ENCODE measurements at places on chromosomes 1 and 21.

- DNase-seq, result no peak
Observed at GRCh38 chr1:228176461-228177182, 11.0 kb downstream of the IBA57 start.

DNA sequence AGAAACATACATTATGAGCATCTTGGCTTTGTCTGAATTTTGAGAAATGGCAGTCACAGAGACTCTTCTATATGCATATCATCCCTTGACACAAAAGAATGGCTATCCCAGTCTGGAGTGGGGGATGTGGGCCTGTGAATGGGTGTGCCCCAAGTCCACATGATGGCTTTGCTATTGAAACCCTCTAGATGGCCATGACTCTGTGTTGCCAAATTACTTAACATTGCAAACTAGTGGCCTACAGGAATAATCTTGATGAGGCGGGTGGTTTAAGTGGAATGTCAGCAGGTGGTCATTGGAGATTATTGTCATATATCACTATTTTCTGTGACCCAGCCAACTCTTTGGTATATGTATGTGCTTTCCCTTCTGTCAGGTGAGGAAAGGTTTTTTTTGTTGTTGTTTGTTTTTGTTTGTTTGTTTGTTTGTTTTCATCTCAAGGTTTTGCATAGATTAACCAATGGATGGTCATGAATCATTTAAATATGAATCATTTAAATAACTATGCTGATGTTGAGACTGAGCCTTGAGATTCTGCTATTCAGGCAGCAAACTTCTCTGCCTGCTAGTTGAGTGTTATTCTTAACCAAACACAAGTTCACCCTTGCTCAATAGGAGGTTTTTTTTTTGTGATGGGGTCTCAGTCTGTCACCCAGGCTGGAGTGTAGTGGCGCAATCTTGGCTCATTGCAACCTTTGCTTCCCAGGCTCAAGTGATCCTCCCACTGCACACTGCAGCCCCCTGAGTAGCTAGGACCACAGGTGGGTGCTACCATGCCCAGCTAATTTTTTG lies 103.0 kb downstream of the NOS1AP start:
- DNase-seq, result no peak

DNA sequence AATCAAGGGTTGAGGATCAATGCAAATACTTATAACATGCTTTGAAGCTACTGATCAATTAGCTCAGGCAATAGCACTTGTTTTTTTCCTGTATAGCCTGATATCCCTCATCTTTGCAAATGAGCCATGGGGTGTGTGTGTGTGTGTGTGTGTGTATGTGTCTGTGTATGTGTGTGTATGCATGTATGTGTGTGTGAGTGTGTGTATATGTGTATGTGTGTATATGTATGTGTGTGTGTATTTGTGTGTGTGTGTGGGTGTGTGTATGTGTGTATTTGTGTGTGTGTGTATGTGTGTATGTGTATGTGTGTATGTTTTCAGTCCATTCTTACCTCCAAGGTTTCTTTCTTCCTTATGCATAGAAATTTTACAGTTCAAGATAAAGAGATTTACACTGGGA lies 78.4 kb upstream of the SSX2IP start:
- DNase-seq, result no peak

DNA sequence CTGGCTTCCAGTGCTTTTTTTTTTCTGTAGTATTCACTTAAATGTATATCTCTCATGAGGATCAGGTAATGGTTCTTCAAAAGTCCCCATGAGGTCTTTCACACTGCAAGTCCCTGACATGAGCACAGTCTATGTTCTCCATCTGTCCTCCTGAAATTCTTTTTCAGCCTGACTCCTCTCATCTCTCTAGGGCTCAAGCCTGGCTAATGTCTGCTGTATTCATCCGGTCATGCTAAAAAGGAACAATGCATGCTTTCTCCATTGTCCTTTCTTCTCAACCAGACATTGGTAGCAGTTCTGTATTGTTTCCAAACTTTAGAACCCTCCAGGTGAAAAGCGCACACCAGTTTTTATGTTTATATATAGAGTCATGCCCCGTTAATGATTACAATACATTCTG lies 368.3 kb upstream of the OLFM3 start:
- no peak for DNase-seq
